D341Med (cell line): ENCODE measurements at places on chromosomes 4 and X.
A peak's percentile ranks its signal among the peaks of the same experiment; 100 is the strongest.

DNA sequence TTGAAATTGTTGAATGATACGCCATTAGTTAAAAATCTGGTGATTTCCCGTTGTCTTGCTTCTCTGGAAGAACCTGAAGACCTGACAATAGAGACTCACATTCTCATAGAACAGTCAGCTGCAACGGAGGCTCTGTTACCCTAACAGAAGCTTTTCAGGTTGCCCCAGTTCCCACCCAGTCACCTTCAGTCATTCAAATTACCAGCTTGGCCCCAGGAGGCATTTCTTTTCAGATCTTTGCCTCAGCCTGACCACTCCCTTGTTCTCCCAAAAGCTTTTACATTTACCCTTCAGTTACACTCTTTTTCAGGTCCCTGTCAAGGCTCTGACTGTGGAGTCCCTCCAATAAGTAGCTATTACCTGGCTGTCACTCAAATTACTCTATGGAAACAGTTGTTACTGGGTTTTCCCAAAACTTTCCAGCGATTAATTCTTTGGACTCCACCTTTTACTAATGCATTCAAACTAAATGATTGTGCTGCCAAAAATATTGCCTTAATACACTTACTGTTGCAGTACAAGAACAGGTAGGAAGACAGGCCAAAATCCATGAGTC, 162.2 kb upstream of the FTHL17 start:
- DNase-seq: no peak

DNA sequence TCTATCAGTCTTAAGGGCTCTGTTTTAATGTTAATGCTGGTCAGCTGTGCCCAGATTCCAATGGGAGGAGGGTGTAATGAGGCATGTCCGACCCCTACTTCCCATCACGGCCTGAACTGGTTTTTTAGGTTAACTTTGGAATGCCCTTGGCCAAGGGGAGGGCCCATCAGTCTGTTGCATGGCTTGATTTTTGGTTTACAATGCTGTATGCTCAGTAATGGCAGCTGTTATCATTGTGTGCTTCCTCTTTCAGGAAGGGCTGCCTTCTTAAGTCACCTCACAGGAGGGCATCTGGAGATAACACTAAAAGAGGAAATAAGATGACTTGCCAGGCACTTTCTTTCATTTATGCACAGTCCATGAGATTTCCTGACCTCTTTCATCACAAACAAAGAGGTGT, 36.3 kb downstream of the ATXN3L start:
- DNase-seq: no peak

GRCh38 chrX:44927398-44927797, 54.4 kb downstream of the KDM6A start:
- no peak for DNase-seq

GRCh38 chr4:121519236-121519838, 138.5 kb upstream of the QRFPR start:
- no peak for DNase-seq

- peak; percentile 26 for DNase-seq
These were observed 750.2 kb upstream of the HS3ST1 start for GRCh38 chr4:12178614-12179610.

- no peak for DNase-seq
These were observed 2.6 kb upstream of the DOCK11 start for GRCh38 chrX:118493016-118493415.

GRCh38 chr4:99447079-99447478, 11.9 kb upstream of the ADH7 start:
- no peak for DNase-seq

GRCh38 chr4:140048419-140048995, 105.5 kb downstream of the MAML3 start:
- no peak for DNase-seq

DNA sequence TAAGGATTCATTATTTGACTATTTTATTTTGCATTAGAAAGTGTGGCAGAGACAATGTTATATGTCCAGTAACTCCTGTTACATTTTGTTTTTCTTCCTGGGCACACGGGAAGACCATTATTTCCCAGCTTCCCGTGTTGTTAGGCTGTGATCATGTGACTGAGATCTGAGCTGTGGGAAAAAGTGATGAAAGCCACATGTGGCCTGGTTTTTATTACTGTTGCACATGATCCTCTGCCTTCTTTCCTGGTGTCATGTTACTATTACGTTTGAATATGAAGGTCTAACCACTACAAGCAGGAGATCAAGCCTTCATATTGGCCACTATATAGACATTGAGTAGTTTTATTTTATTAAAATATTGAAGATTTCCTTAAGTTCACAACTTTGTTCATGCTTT, 28.2 kb upstream of the MID1 start:
- no peak for DNase-seq

DNA sequence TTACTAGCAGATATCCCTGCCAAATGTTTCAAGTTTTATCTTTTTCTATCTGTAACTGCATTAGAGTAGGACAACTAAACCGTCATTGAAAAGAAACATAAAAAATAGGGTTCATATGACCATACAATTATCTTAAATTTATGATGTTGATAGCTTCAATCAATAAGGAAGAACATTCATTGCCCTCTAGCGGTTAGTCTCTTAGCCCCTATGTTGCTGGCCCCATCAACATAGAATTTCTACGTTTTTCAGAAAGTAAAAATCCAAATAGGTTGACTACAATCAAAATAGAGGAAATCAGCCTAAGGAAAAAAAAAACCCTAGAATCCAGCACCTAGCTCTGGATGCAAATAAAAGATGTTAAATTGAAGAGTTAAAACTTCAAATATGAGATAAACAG, 225.1 kb upstream of the ITM2A start:
- no peak for DNase-seq

DNA sequence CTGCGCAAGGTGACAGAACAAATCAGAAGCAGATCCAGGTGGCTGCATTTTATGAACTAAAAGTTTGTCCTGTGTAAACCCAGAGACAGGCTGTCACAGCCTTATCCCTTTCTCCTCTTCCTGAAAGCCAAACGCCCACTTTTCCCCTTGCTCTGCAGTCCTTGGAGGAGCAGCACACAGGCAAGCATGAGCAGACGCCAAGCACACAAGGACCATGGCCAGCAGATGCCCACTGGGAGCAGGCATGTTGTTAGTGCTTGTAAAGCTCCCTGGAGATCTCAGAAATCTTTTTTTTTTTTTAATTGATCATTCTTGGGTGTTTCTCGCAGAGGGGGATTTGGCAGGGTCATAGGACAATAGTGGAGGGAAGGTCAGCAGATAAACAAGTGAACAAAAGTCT, 11.5 kb upstream of the HOPX start:
- peak; percentile 46 for DNase-seq

DNA sequence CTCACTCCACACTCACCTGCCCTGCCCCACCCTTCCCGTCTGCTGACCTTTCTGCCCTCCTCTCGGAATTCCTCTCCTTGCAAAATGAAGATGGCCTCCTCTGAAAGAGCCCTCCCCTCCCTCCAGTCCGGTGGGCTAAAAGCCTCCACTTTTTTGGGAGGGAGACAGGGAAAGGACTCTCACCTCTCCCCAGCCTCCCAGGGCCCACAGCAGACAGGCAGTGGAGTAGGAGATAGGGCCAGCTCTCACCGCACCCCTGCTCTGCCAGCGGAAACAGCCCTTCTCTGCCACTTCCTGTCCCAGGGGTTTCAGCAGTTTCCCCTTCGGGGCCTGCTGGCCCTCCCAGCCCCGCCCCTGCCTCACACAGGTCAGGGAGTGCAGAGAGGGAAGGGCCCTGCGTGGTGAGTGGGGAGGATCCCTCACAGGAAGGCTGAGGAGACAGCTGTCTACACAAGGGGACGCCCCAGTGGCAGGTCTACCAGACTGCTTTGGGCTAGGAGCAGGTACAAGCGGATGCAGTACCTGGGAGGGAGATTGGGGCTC, 18.2 kb downstream of the ELF4 start:
- DNase-seq: no peak

DNA sequence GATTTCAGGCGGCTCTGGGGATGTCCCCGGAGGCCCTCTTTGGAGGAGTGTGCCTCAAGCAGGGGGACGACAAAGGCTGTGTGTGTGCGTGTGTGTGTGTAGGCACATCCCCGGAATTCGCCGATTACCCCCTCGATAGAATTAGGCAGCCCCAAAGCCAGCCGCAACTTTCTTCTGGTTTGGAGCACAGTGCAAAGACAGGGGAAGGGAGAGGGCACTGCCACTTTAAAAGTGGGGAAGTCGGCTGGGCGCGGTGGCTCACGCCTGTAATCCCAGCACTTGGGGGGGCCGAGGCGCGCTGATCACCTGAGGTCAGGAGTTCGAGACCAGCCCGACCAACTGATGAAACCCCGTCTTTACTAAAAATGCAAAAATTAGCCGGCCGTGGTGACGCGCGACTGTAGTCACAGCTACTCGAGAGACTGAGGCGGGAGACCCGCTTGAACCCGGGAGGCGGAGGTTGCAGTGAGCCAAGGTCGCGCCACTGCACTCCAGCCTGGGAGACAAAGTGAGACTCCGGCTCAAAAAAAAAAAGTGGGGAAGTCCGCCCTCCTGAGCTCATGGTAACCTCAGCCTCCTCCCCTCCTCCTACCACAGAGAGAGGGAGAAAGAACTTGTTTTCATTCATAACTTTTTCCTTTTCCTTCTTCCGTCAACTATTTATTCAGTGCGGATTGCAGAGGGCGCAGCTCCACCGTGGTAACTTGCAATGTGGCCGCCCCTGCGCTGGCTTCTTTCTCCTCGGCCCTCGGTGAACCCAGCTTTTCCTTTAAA, 2.4 kb downstream of the SPRY1 start:
- DNase-seq: peak; percentile 37

GRCh38 chrX:41981481-41982013, 58.2 kb upstream of the CASK start:
- no peak for DNase-seq

- no peak for DNase-seq
These were observed 32.5 kb upstream of the MTMR8 start for GRCh38 chrX:64427787-64428186.

GRCh38 chr4:40550948-40551462, 78.7 kb downstream of the RBM47 start:
- DNase-seq: no peak

- no peak for DNase-seq
These were observed 134.0 kb downstream of the ARHGAP10 start for GRCh38 chr4:147865926-147866325.

DNA sequence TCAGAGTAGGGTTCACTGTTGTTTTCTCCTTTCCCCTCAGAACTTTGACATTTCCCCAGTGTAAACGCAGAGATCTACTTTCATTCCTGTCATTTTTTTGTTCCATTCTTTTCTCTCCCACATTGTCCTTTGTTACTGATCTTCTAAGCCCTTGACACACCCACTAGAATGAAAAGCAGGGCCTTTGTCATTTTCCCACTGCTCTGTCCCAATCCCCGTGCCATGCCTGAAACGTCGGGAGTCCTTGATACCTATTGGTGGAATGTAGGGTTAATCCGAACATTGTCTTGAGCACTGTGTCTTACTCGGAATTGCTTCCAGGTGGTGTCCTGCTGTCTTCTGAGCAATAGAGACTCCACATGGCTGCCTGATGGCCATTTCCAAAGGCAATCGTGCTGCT, 887.1 kb upstream of the FRG1 start:
- DNase-seq: no peak

GRCh38 chrX:99795495-99795894, 614.6 kb downstream of the PCDH19 start:
- DNase-seq: no peak

DNA sequence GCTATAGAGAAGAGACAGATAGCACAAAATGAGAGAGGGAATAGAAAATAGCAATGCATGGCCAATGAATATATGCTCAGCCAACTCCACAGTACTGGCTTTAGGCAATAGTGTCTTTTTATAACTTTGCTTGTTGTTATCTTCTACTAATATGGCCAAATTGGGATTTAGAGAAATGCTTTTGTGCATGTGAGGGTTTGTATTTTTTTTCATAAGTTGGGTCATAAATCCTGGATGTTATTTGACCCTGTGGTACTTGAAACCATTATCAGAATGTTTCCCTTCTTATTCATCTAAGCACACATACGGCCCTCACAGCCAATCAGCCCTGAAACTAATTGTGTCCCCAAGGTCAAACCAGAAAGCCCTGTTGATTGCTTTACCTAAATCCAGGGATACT, 35.2 kb upstream of the LPAR4 start:
- no peak for DNase-seq

- DNase-seq: no peak
These were observed 74.4 kb upstream of the RBMX start for GRCh38 chrX:136954930-136955329.

GRCh38 chrX:142733327-142733726, 292.4 kb upstream of the SPANXN4 start:
- no peak for DNase-seq

DNA sequence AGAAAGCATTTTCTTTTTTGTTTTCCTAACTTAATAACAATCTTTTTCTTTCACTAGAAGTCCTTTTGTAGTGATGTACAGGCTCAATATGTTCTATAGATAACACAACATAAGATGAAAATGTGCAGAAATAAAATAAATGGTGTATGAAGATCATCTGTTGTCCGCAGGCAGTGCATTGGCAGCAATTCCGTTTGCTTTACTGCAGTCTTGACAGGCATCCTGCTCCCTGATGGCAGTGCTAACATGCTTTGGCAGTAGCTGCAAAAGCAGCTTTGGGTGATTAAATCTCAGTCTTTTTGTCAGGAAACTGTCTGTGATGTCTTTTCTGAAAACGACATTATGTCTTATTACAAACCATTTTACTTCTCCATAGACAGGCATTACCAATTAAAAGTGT, 131.4 kb downstream of the TRAM1L1 start:
- DNase-seq: peak; percentile 9
